ENCODE measurements at places on chromosomes 2 and 18.

DNA sequence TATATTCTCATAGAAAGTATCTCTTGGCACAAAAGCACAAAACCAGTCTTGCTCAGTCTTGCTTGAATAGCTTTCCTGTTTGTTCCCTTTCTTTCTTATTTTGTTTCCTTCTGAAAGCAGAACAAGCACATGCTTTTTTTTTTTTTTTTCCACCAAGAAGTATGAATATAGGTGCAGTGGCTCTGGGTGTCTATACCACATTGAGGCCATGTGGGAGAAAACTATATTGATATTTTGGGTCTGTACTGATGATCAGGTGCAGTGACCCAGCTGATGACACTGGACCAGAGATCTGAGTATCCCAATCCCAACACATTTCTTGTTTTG, 28.7 kb downstream of the GEMIN6 start:
- DNase-seq: no peak

- no peak for DNase-seq
These were observed 12.6 kb downstream of the LDLRAD4 start for GRCh38 chr18:13231151-13231550.

DNA sequence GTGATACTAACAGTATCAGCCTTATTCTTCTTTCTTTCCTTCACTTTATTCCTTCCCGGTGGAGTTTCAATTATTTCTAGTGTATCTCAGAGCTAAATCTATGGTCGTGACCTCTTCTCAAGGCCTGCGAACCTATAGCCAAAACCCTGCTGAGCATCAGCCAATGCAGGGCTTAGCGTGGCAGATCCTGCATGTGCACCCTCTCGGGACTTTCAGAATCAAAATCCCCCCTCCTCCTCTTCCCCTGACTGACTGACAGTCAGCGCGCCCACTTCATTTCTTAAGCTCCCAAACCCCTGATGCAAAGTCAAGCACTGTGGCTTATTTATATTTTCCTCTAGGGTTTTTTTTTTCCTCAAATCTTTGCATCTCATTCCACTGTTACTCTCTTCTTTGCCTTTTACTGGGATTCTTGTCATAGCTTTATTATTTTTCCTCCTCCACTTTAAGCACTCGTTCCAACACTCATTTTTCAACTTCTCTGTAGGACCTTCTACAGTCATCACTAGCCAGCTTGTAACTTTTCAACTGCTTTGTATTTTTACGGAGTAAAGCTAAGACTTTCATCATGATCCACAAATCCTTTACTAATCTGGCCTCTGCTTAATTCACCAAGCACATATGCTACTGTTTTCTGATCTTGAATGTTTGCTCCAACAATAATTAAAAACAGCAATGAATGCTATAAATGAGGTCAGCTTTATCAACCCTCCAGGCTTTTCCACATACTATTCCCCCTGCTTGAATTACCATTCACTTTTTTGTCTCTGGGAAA, 896.5 kb upstream of the PIK3C3 start:
- no peak for DNase-seq

DNA sequence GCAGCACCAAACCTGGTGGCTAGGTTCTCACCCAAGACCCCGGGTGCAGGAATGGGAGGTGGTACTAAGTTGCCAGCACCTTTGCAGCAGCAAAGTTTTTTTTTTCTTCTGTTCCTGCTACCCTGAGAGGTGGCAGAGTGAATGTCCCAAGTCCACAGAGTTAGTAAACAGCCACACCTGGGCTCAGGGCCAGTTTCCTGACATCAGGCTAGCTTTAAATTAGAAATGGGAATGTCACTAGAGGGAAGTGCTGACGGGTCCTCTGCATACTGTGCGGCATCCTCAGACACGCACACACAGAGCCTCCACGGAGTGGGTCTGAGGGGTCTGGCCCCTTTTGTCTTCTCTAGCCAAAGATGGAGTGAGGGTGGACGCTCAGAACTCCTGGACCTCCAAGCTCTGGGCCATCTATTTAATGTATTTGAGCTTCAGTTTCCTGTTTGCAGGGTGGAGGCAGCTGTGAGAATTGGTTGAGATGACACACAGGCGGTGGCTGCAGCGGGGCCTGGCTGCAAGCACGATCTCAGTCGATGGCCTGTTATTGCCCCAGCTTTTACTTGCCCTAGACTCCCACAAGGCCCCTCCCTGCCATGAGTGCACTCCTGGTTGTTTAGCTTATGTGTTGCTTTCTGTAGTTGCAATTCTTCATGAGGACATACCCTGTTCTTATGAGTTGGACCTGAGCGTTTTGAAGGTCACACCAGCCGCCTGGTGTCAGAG, 751.4 kb upstream of the HS6ST1 start:
- DNase-seq: no peak

- DNase-seq: no peak
These were observed 68.0 kb upstream of the RIOK3 start for GRCh38 chr18:23384778-23385736.

- DNase-seq: no peak
These were observed 197.3 kb upstream of the TWIST2 start for GRCh38 chr2:238650536-238650935.

DNA sequence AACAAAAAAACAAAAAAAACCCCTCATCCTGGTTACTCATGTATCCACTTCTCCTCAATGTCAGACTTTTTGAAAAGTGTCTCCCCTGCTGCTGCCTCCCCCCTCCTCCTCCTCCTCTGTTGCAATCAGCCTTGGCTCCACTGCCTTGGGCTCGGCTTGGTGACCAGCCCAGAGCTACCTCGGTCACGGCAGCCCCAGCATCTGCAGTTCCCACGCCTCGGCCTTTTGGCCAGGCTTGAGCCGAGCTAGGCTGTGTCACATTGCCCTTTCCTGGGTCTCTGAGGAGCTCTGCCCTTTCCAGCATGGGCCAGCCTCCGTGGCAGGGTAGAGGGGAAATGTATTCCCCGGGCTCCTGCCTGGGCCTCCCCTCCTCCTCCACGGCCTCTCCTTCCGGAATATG, 22.7 kb upstream of the INHBB start:
- no peak for DNase-seq

DNA sequence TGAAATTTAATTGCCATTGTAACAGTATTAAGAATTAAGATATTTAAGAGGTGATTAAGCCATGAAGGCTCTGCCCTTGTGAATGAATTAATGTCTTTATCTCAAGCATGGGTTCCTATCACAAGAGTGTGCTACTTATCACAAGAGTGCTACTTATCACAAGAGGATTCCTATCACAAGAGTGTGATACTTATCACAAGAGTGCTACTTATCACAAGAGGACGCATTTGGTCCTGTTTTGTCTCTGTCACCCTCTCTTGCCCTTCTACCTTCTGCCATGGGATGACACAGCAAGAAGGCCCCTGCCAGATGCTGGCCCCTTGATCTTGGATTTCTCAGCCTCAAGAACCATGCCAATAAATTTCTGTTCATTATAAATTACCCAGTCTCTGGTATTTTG, 13.2 kb upstream of the COL5A2 start:
- DNase-seq: no peak

- DNase-seq: no peak
These were observed 57.5 kb downstream of the CXCR4 start for GRCh38 chr2:136060416-136060815.

GRCh38 chr2:8159211-8159965, 522.5 kb upstream of the ID2 start:
- no peak for DNase-seq

DNA sequence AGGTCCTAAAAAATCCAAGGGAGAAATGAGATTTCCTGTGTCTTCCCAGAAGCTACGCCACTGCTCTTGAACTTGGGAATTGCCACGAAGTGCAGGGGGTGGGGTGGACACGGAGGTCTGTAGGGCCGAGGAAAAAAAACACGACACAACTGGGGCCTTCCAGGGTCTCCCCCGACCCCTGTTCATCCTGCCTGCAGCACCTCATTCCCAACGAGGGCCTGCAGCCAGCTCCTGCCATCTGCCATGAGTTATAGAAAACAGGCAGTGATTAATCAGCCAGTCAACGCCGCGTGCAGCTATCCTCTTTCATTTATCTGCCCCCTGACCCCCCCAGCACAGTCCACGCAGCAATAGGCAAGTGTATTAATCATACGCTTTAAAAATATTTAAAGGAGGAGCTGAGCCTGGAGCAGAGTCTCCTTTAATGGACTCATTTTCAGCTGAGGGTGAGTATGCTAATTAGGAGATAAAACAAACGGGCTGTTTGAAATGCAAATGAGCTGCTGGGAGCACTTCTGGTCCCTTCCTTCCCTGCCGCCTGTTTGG, 209.9 kb downstream of the TFCP2L1 start:
- DNase-seq: no peak

DNA sequence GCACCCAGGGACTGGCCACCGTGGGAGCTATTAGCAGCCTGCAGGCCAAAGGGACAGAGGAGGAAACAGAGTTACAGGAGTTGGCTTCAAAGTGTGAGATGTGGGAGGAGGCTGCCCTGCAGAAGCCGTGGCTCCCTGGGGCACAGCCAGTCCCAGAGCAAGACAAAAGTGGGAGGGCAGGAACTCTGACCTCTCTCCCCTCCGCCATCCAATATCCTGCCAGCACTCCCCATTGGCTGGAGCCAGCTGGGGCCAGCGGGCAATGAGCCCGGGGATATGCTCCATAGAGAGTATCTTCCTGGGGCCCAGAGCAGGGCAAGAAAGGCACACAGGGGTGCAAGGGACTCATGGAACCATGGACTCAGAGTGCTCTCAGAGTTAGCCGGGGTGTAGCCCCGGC, 143.1 kb downstream of the INHBB start:
- no peak for DNase-seq

GRCh38 chr2:174593574-174594203, 3.9 kb downstream of the WIPF1 start:
- DNase-seq: peak; percentile 60

DNA sequence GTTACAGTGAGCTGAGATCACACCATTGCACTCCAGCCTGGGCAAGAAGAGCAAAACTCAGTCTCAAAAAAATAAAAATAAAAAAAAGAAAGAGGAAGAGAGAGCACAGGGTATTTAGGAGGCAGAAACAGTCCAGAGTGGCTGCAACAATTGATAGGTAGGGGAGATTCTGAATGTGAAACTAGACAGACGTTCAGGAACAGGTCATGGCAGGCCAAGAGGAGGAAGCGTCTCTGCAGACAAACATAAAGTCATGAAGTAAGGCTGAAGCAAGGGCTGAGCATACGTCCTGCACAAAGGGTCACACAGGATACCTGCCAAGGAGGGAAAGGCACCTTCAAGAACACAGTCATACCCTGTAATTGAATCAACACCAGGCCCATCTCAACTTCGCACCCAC, 64.1 kb upstream of the ZNF532 start:
- no peak for DNase-seq

GRCh38 chr2:194705398-194705797, 951.6 kb upstream of the SLC39A10 start:
- no peak for DNase-seq

DNA sequence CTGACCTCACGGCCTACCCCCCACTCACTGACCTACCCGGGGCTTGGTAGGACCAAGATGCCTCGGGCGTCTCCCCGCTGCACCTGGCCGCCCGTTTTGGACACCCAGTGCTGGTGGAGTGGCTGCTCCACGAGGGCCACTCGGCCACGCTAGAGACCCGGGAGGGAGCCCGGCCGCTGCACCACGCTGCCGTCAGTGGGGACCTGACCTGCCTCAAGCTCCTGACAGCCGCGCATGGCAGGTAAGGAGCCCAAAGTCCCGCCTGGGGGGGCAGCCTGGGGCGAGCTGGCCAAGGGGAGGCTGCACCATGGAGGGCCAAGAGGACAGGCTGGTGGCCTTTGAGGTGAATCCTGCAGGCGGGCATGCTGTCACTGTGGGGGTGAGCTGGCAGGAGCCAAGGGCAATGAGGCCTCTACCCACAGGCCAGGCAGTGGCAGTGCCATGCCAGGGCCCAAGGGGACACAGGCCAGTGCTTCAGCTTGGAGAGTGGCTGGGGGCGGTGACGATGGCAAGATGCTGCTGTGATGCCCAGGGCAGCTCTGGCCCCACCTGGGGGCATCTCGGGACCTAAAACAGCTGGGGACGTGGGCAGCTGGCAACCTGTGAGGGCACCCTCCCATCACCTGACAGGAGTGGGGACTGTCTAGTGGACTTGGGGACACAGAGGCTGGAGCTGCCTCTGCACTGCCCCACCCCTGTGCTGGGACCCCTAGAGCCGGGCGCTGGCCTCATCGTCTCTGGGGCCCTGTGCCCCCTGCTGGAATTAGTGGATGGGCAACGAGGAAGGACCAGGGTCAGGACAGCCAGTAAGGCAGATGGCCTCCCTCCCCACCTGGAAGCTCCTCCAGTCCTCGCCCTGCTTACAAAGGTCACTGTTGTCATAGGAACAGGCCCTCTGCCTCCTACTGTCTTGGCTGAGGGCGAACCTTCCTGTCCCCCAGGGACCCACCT, 2.0 kb downstream of the ESPNL start:
- no peak for DNase-seq

DNA sequence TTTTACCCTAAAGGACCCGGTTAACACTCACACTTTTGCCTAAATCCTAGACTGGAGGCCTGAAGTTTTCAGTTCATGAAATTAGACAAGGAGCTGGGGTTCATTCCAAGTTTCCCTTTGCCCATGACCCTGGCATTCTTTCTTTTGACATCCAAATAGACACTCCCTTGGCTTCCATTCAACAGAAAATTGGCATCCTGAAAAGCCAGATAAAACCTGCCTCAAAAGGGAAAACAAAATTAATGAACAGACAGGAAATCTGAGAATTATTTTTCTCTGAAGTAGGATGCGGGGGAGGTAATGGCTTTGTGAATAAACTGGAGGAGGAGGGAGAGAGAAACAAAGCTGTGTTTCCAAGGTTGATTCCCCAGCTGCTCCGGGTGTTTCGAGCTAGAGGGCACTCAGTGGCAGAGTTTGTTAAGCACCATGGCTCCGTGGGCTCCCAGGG, 41.0 kb downstream of the SPP2 start:
- DNase-seq: no peak

- no peak for DNase-seq
These were observed 113.8 kb downstream of the SH3RF3 start for GRCh38 chr2:109242654-109243331.

- no peak for DNase-seq
These were observed at the start of gene TWIST2 for GRCh38 chr2:238847841-238848690. Gene TWIST2, plus strand, starts transcription at chr2:238848085. Its CDS starts 131 bp downstream, at chr2:238848216.

GRCh38 chr2:67108231-67108630, 288.9 kb upstream of the ETAA1 start:
- no peak for DNase-seq
